Mesangial cell (primary cell): ENCODE measurements at places on chromosomes 16 and 17. TPM values are rescaled to one million over a fixed set of nuclear protein-coding genes. Genes with fewer than 3 reads are reported as not detected.

Gene PRKCB
- not detected in 2 replicates for total RNA-seq

Gene MRPL45
- 32.1 and 39.2 TPM in 2 replicates for total RNA-seq

Gene MYH3
- total RNA-seq: 0.16 and 0.38 TPM in 2 replicates

Gene FAM20A
- total RNA-seq: under 0.01 TPM in 1 of 2 replicates, not detected in the other

Gene AOC2
- 0.65 and 0.89 TPM in 2 replicates for total RNA-seq

Gene PYY
- 0.38 TPM in 1 of 2 replicates, not detected in the other for total RNA-seq

Gene ADAMTS18
- 0.33 and 1.4 TPM in 2 replicates for total RNA-seq

Gene ZNF500
- total RNA-seq: 8.8 and 15.7 TPM in 2 replicates

Gene RNF167
- total RNA-seq: 53.3 and 56.0 TPM in 2 replicates

Gene HYDIN
- total RNA-seq: 0.33 and 1.0 TPM in 2 replicates

Gene CCT6B
- 0.33 and 0.38 TPM in 2 replicates for total RNA-seq

Gene EVPL
- total RNA-seq: 11.7 and 21.4 TPM in 2 replicates

Gene ZNF785
- total RNA-seq: 4.4 and 8.7 TPM in 2 replicates

Gene CD300A
- total RNA-seq: not detected in 2 replicates

Gene EPN3
- total RNA-seq: 0.33 and 0.76 TPM in 2 replicates

Gene ABCA8
- total RNA-seq: under 0.01 and 0.38 TPM in 2 replicates

Gene TPSB2
- total RNA-seq: not detected in 2 replicates

Gene KCNJ12
- 0.65 and 1.4 TPM in 2 replicates for total RNA-seq

Gene CD300LB
- total RNA-seq: not detected in 2 replicates

Gene KCNH6
- total RNA-seq: not detected in 2 replicates

Gene NTN3
- 0.16 and 3.4 TPM in 2 replicates for total RNA-seq

Gene TMC8
- total RNA-seq: under 0.01 TPM in 1 of 2 replicates, not detected in the other

Gene CNGB1
- 0.38 TPM in 1 of 2 replicates, not detected in the other for total RNA-seq

Gene CSH1
- not detected in 2 replicates for total RNA-seq

Gene MARCHF10
- total RNA-seq: 0.65 and 1.4 TPM in 2 replicates

Gene KRT13
- not detected in 2 replicates for total RNA-seq

Gene NME1
- total RNA-seq: 59.5 and 209 TPM in 2 replicates

Gene KDM6B
- total RNA-seq: 4.1 and 12.0 TPM in 2 replicates

Gene ATP6V0D1
- total RNA-seq: 125 and 135 TPM in 2 replicates

Gene STAT5B
- 20.9 and 22.3 TPM in 2 replicates for total RNA-seq

Gene MIEF2
- 42.7 and 46.4 TPM in 2 replicates for total RNA-seq

Gene GRIN2A
- total RNA-seq: 0.13 TPM in 1 of 2 replicates, not detected in the other

Gene TSNAXIP1
- 0.81 and 1.4 TPM in 2 replicates for total RNA-seq

Gene NAGS
- 6.2 and 9.0 TPM in 2 replicates for total RNA-seq

Gene MOSMO
- 9.5 and 12.2 TPM in 2 replicates for total RNA-seq

Gene MT1E
- 530 and 533 TPM in 2 replicates for total RNA-seq

Gene DLG4
- 6.7 and 13.9 TPM in 2 replicates for total RNA-seq

Gene ACAP1
- total RNA-seq: 0.38 and 0.65 TPM in 2 replicates

Gene SEPTIN1
- total RNA-seq: 0.63 TPM in 1 of 2 replicates, not detected in the other

Gene NPIPA2
- total RNA-seq: 0.13 TPM in 1 of 2 replicates, not detected in the other

Gene TMEM98
- total RNA-seq: 161 and 194 TPM in 2 replicates

Gene PRR35
- not detected in 2 replicates for total RNA-seq
